ENCODE measurements at places on chromosomes 13 and 19. TPM values are rescaled to one million over a fixed set of nuclear protein-coding genes. Genes with fewer than 3 reads are reported as not detected.

The BCAM gene
- not detected for total RNA-seq

The CALR gene
- 547 TPM for total RNA-seq

GRCh38 chr19:38693380-38694223 lies 46.2 kb downstream of the ACTN4 start:
- peaks cover 36% of the 10 kb centered on the region for H3K4me1 ChIP-seq
- H3K4me3 ChIP-seq: no peak overlapping the region
- H3K27me3 ChIP-seq: no peaks in the 10 kb centered on the region

GRCh38 chr13:113756441-113757097 lies 2.5 kb upstream of the TMEM255B start:
- H3K36me3 ChIP-seq: no peaks in the 10 kb centered on the region
- no peak for DNase-seq
- no peaks in the 10 kb centered on the region for H3K27me3 ChIP-seq
- H3K4me1 ChIP-seq: peaks cover 19% of the 10 kb centered on the region

DNA sequence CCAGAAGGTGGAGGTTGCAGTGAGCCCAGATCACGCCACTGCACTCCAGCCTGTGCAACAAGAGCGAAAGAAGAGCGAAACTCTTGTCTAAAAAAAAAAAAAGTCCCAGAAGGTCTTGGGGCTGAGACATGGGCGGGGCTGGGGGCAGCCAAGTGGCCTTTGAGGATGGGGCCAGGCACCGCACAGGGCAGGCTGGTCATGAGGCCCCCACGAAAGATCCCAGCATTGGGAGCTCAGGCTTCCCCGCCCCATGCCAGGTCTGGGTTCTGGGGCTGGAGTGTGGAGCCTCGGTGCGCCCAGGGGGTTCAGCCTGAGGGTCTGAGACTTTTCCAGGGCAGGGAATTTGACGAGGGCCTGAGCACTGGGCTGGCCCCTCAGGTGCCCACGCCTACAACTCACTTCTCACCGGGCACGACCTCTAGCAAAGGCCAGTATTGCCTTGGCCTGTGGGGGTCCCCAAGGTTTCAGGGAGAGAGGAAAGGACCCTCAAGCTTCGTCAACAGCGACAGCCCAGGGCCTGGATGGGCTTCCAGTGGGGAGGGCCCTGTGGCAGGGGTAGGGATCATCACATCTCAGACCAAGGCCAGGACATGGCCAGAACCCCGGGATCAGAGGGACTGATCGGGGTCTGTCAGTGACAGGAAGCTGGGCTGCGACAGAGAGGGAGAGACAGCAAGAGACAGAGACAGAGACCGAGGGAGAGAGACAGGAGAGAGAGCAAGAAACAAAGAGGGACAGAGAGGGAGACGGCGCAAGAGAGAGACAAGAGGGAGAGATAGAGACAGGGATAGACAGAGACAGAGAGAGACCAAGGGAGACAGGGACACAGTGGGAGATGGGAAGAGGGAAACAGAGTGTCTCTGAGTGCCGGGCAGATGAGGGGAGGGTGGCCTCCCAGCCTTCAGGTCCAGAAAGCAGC lies 7.5 kb upstream of the MEX3D start:
- DNase-seq: no peak
- no peaks in the 10 kb centered on the region for H3K27me3 ChIP-seq
- no peaks in the 10 kb centered on the region for H3K4me1 ChIP-seq
- no peak overlapping the region for H3K27ac ChIP-seq
- H3K4me3 ChIP-seq: no peak overlapping the region

GRCh38 chr13:74450964-74451363 lies 316.8 kb upstream of the KLF12 start:
- H3K27me3 ChIP-seq: no peaks in the 10 kb centered on the region
- no peak for DNase-seq
- H3K4me1 ChIP-seq: peaks cover 6% of the 10 kb centered on the region
- no peak overlapping the region for H3K4me3 ChIP-seq
- H3K27ac ChIP-seq: no peak overlapping the region
- no peaks in the 10 kb centered on the region for H3K36me3 ChIP-seq

GRCh38 chr19:19821366-19821951 lies at the start of gene ZNF506:
Gene ZNF506, minus strand, starts transcription at chr19:19821750. Its CDS starts 147 bp downstream, at chr19:19821603.
- H3K4me3 ChIP-seq: peak within 1 kb of the TSS; percentile 94
- peak within 1 kb of the TSS; percentile 76 for H3K27ac ChIP-seq
- peaks cover 7% of the 10 kb centered on the region for H3K4me1 ChIP-seq
- peaks cover 29% of the 10 kb centered on the region for H3K36me3 ChIP-seq
- peak; percentile 99 for DNase-seq
- no peaks in the 10 kb centered on the region for H3K27me3 ChIP-seq

All from Karpas-422 (cell line).